ENCODE measurements at places on chromosomes 7 and 10.

DNA sequence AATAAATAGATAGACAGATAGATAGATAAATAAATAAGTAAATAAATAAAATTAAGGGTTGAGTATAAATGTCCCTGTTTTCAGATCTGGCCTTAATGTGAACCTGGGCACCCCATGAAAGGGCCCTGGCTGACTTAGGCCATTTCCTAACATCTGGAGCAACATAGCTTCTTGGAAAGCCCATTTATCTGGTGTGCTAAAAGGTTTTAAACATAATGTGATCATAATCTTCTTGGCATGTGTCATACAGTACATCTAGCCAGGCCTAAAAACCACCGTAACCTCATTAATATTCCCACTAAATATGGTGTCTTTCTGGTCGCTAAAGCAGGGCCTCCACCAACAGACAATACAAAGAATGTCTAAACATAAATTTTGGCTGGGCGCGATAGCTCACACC lies 142.8 kb downstream of the BTAF1 start:
- no peak for DNase-seq

DNA sequence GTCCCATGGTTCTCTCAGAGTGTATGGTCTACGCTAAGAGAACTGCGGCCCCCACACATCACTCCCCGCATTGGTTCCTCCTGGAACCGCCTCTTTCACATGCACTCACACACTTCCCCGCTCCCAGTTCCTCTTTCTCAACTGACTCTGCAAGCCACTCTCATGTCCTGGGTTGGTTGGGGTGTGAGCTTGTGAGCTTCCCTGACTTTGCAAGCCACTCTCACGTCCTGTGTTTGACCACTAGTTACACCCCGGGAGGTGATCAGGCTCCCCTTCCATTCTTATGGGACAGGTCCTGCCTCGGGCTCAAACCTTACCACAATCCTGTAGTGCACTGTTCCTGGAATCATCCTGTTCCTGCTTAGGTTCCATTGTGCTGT lies 105.0 kb downstream of the TRIM24 start:
- DNase-seq = no peak

DNA sequence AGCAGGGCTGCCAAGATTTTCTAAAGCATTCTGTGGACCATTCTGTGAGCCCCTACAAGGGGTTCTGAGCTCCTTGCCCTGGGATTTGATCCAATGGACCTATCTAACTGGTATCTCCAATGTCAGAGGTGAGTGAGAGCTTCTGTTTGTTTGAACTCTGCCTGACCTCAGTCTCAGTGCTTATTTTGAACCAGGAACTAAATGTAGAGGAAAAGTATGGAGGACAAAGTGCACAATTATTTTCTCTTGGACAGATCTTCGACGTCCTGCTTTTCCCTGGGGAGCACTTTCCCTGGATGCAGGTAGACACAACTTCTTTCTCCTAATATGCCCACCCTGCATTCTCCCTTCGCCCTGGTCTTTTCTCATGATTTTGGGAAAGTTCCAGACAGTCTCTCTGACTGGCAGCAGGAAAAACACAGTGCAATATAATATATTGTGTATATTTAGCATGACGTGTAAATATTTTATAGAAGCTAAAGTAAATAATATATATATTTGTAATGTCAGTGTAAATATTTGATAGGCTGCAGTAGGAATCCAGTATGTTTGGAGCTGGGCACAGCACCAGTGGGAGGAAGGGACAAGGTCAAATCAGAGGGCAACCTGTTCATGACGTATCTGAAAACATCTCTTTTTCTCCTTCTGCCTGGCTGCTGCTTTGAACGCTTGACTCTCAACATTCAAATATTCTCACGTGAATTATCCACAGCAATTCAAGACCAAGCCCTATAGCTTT lies 184.0 kb upstream of the LYZL1 start:
- no peak for DNase-seq

- DNase-seq = no peak
Observed at GRCh38 chr7:31962246-31962645, 108.0 kb downstream of the PDE1C start.

- no peak for DNase-seq
Observed at GRCh38 chr7:156962897-156963296, 13.4 kb downstream of the NOM1 start.

GRCh38 chr7:1738511-1738910 lies 68.4 kb downstream of the ELFN1 start:
- DNase-seq = no peak

- DNase-seq = no peak
Observed at GRCh38 chr10:8424555-8425211, 370.2 kb downstream of the GATA3 start.

- DNase-seq = no peak
Observed at GRCh38 chr7:78165854-78166253, 367.3 kb downstream of the PHTF2 start.

DNA sequence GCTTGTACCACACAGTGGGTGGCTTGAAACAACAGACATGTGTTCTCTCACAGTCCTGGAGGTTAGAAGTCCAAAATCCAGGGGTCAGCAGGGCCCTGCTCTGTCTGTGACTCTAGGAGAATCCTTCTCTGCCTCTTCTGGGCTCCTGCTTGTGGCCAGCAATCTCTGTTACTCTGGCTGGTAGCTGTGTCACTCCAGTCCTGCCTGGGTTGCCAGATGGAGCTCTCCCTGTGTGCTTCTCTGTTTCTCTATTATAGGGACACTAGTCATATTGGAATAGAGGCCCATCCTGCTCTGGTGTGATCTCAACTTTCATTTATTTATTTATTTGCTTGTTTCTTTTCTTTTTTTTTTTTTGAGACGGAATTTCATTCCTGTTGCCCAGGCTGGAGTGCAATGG lies 276.6 kb upstream of the GALNT17 start:
- DNase-seq = no peak

GRCh38 chr10:114485696-114486400 lies 81.5 kb upstream of the AFAP1L2 start:
- no peak for DNase-seq

GRCh38 chr7:22142572-22142971 lies 196.9 kb upstream of the CDCA7L start:
- no peak for DNase-seq

DNA sequence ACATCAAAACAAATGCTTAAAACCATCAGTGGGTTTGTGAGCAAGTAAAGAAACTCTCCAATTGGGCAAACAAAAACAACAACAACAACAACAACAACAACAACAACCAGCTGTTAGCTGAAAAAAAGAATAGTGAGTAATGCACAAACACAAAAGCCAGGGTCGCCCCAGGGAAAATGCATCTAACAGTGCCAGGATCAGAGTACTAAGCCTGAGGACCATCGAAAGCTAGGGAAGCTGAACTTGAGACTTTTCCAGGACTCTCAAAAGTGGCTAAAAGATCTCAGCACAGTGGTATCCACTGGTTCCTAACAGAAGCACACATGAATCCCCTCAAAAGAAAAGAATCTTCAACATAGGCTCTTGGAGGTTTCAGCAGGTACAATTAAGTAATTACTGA lies 83.3 kb downstream of the CPXM2 start:
- DNase-seq = no peak

GRCh38 chr7:34445653-34446052 lies 212.4 kb upstream of the NPSR1 start:
- DNase-seq = no peak

GRCh38 chr10:120436439-120437112 lies 20.5 kb upstream of the PLPP4 start:
- no peak for DNase-seq

GRCh38 chr7:28685644-28686417 lies 272.3 kb downstream of the TRIL start:
- no peak for DNase-seq

GRCh38 chr10:48934672-48935501 lies 4.8 kb downstream of the LRRC18 start:
- DNase-seq = no peak
